Prostate gland (tissue), 2 donors: ENCODE measurements at places on chromosomes 7 and 10.

DNA sequence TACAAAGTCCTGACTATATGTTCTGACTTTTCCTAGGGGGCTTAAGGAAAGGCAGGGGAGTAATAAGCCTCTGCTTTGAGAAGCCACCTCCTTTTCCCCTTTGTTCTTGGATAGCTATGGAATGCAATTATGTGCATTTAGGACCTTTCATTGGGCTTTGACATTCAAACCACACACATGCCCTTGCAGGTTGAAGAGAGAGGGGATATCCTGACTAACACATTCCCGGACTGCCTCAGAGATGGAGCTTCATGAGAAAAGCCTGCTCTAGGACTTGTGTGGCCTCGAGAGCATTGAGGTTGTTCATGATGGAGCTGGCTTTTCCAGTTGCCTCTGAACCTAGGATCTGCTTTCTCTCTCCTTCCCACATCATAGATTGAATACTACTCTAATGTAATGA lies 694.5 kb downstream of the LRMDA start:
- DNase-seq = no peak

DNA sequence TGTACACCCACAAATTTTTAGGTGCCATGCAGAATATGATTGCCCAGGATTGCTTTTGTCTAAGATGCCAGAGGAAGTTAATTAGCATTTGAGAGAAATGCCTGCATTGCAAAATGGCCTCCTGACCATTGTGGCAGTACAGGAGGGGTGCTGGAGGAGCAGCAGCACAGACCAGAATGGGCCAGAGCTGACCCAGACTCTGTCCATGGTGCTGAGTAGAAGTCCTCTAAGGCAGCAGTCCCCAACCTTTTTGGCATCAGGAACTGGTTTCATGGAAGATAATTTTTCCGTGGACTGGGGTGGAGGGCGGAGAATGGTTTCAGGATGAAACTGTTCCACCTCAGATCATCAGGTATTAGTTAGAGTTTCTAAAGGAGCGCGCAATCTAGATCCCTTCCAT lies 217.8 kb upstream of the AGK start:
- no peak for DNase-seq

GRCh38 chr7:110568388-110568787 lies 522.5 kb upstream of the LRRN3 start:
- no peak for DNase-seq

DNA sequence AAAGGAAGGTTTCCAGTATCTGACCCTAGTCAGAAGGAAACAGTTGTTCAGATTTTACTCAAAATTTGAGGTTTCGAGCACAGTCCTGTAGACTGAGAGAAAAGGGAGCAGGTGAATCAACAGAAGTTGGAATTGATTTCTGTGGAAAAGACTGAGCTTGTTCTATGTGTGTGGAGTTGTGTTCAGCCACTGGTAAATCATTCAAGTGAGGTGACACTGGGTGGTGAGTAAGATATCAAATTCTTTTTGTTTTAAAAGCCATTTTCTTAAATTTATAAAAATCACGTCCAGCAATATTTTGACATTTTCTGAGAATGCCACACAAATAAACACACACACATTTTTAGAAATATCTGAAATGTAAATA lies 165.1 kb downstream of the HGF start:
- DNase-seq = no peak

DNA sequence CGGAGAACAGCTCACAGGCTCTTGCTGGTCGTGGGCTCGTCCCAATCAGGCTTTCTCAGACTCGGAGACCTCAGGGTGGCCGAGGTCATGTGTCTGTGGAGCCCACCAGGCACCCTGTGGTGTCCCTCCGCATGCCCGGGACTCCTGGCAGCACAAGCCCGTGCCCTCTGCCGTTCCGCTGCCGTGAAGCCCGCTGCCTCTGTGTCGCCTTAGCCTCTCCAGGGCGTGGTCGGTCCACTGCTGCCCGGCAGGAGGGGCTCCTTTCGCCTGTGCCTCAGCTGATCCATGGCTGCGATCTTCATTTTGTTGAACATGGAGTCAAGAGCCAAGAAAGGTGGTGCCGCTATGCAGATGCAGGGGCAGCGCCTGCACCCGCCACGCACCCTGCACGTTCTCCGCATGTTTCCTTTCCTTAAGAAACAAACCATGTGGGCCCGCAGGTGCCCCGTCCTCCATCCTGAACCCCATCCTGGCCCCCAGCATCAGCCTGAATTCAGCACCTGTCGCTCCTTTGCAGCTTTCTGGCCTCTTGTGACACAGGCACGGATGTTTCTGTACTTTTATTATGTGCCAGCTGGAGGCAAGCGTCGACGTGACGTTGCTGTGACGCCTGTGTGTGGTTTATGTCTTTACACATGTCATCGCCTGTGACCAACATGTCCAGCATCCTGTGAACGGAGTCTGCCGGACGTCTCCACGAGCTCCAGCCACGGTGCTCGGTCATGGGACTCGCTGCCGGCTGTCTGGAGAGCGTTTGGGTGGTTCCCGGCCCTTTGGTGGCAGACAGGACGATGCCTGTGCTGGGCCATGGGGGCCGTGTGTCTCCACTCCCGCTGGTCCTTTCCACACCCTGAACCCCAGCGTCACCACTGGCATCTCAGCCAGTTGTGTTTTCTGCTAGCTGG lies 69.9 kb downstream of the NKX6-2 start:
- no peak for DNase-seq

GRCh38 chr10:49397036-49397999 lies 1.4 kb upstream of the DRGX start:
- no peak for DNase-seq

DNA sequence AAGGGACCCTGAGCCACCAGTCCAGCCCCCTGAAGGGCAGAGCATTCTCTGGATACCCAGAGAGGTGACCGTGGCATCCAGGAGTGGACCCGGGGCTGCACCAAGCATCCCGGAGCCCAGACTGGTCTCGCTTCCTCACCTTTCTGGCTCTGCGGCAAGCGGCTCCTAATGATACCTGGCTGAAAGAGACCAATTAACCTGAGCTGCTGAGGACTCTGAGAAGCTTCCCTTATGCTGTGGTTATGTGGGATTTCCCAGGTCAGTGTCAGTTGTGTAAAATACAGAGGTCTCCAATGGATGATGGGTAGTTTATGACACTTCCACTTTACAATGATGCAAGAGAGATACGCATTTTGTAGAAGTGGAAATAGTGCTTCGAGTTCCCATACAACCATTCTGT lies 51.5 kb downstream of the PFKFB3 start:
- no peak for DNase-seq

- no peak for DNase-seq
These were observed 29.2 kb upstream of the NAMPT start for GRCh38 chr7:106313966-106314365.

GRCh38 chr7:149321978-149322541 lies 60.1 kb downstream of the ZNF783 start:
- no peak for DNase-seq

GRCh38 chr7:93212881-93213280 lies 13.4 kb downstream of the HEPACAM2 start:
- DNase-seq = no peak

DNA sequence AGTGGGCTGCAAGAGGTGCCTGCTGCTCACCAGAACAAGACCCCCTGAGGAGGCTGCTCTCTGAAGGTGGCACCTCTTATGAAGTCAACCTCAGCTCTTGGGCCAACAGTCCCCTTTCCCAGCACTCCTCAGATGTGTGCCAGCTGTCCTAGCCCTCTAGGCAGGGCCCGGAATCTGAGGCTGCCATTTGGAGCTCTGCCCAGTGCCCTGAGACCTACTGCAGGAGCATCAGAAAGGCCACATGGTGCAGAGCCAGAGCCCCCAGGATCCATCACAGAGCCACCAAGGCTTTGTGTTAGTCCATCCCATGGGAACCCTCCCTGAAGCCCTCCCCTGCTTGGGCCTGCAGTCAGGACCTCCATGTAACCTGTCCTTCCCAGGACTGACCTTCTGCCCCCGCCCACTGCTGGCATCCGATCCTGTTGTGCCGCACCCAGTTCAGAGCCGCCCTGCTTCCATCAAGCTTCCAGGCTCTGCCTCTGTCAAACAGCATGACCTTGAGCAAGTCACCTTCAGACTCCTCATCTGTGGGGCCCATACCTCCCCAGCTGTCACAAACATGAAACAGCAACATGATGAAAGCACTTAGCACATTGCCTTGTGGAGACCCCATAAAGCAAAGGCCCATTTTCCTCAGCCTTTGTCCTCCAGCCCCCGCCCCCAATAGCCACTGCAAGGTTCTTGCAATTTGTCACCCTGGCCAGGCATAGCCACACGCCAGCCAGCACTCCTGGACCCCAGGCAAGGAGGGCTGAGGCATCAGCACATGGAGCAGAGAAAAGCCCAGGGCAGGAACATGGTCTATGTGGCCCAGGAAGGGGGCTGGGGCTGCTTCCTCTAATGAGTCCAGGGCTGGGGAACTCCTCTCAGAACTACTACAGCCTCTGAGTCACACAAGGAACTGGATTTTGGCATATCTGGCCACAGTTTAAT lies 51.7 kb downstream of the GRID1 start:
- no peak for DNase-seq

GRCh38 chr7:85001495-85002345 lies 185.1 kb downstream of the SEMA3D start:
- no peak for DNase-seq

GRCh38 chr7:142319970-142320369 lies 62.1 kb upstream of the PRSS58 start:
- DNase-seq = no peak

- DNase-seq = no peak
These were observed 231.6 kb downstream of the SORCS3 start for GRCh38 chr10:104872691-104873090.

- no peak for DNase-seq
These were observed 215.2 kb downstream of the HTR7 start for GRCh38 chr10:90642650-90643049.

- DNase-seq = peak; percentile 49
These were observed 22.8 kb upstream of the FOXL3 start for GRCh38 chr7:266851-267840.

DNA sequence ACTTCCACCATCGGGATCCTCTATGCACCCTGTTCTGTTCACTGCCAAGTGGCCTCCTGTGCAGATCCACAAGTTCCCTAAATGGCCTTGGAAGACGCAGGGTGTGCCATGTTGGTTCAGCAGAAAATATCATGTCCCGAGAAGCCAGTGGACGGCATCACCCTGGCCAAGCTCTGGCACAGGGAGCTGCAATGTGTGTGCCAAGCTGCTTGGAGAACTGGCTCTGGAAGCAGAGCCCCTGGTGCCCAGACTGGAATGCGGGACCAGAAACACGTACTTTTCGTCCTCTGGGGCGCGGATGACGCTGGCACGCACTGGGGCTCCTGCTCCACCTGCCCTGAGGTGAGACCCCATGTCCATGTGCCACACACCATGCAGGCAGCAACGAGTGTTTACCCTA lies 124.7 kb upstream of the CARD11 start:
- no peak for DNase-seq

DNA sequence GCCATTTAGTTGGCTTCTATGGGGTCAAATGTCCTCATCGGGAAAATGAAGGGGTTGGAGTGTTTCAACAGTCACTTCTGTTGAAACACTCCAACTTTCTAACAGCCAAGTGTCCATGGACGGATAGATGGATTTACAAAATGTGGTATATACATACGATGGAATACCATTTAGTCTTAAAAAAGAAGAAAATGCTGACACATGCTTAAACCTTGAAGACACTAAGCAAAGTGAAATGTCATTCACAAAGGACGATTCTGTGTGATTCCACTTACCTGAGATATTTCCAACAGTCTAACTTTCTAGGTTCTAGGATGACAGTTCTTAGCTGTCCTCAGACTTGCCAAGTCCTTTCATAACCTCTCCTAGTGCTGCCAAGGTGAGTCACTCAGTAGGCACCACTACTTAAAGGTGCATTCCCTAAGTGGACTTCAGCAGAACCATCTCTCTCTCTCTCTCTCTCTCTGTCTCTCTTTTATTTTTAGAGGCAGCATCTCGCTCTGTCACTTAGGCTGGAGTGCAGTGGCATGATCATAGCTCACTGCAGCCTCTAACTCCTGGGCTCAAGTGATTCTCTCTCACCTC lies 69.0 kb downstream of the DENND2A start:
- DNase-seq = no peak

DNA sequence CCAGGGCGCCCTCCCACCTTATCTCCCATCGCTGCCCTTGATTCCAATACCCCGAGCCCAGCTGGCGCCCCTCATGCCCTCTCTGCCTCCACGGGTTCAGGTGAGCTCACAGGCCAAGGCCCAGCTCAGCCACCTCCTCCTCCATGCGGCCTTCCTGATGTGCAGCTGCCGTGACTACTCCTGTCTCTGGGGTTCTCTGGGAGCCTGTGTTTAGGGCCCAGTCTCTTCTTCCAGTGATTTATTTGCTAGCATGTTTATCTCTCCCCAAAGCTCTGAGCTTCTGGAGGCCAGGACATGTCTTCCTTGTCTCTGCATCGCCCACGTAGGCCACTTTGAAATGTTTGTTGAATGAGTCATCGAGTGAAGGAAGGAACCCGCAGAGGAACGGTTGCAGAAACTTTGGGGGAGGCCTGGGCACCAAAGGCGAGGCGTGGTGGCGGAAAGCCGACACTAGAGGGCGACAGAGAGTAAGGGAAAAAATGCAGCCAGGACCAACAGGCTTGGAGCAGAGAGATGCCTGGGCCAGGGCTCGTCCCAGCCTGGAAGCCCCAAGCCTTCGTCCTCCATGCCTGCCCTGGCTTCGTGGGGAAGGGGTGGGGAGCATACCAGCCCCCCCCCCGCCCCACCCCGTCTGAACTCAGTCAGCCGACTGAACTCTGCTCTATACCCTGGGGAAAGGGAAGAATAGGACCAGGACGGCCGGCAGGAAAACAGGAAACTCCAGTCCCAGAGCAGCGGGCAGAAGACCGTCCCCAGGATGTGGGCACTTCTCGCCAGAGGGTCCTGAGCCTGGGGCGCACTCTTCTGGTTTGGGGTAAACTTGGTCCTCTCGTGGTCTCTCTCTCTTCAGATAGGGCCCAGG lies 10.9 kb upstream of the HSPB1 start:
- peak; percentile 92 for DNase-seq

DNA sequence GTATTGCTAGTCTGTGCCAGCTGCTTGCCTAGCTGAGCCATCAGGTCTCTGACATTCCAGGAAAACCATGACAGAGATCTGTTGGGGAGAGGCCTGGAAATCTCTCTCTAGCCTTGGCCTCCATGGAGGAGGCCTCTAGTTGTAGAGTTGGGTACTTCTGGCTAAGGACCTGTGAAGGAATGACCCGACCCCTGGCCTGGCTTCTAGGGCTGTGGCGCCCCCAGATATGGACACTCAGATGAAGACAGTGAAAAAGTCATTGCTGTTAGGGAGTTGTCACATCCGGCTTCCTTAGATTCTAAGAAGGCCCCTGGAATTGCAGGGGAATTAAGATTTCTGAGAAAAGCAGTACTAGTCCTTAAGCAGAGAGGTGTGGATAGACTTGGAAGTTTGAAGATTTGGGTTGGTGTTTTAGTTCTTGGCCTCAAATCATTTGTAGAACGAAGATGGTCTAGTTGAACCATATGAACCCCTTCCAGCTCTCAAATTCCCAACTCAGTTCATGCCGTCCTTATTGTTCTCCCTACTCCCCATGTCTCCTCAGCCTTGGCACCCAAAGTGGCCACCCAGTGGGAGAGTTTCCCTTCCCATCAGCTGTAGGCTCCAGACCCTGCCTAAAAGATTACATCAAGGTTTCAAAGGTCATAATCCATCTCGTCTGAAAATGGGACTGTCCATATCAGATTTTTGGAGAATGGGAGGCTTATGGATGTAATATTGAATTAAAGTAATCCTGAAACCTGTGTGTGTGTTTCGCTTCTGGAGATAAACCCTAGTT lies 7.0 kb downstream of the HHEX start:
- no peak for DNase-seq
